ENCODE measurements at places on chromosomes 6 and 20.

DNA sequence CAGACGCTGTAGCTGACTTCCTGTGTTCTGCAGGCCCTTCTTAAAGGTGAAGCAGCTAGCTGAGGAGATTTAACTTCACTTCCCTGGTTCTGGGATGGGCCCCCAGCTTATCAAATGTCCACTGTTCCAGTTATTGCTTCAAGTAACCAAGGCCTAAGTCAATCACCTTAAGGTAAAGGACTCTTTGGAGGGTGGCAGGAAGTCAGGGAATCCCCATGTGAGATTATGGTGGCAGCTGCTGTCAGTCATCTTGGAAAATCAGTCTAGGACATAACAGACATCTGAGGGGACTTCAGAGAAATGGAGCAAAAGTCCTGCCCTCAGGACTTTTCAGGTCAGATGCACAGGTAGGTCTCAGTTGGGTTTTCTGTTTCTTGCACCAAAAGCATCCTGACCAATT lies 3.8 kb downstream of the ELOVL5 start:
- no peak for DNase-seq

- no peak for DNase-seq
Observed at GRCh38 chr6:548517-548916, 108.4 kb downstream of the HUS1B start.

GRCh38 chr6:3009930-3010329 lies 10.2 kb downstream of the NQO2 start:
- DNase-seq = no peak

- DNase-seq = no peak
Observed at GRCh38 chr6:12450467-12450866, 160.3 kb downstream of the EDN1 start.

DNA sequence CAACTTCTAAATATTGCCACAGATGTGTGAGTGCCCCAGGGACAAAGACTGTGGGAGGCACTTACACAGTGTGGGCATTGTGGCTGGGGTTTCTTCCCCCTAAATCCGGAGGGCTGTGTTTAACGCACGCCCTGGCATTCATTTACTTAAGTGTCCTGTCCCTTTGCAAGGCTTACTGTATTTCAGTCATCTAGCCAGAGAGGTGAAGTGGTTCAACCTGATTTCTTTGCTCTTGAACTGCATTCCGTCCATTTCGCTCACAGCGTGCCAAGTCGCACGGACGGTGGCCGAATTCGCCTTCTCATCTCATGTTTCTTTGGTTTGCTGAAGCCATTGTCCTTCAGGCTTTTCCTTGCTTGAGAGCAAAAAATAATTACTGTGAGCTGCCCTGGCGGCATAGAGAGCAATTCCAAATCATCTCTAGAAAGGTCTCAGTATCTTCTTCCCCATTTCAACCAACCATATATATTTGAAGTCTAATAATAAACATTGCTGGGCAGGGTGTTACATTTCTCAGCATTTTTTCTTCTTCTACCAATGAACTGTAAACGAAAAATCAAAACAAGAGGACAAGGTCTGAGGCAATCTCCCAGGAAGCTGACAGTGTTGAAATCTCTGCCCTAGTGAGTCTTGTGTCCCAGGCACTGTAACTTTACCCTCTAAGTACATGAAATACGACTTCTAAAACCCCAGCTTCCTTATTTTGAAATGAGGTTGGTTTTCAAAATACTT lies 16.9 kb downstream of the SYTL3 start:
- DNase-seq = peak; percentile 39

DNA sequence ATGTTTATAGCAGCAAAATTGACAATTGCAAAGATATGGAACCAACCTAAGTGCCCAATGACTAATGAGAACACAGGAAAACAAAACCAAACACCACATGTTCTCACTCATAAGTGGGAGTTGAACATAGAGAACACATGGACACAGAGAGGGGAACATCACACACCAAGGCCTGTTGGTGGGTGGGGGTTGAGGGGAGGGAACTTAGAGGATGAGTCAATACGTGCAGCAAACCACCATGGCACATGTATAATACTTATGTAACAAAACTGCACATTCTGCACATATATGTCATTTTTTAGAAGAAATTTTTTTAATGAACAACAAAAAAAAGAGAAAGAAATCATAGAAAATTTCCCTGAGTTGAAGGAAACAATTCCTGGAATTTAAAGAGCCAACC lies 3.9 kb downstream of the EPM2A start:
- peak; percentile 52 for DNase-seq

All from fibroblast of upper back skin (primary cell).